ENCODE measurements at places on chromosomes 6 and 20.

DNA sequence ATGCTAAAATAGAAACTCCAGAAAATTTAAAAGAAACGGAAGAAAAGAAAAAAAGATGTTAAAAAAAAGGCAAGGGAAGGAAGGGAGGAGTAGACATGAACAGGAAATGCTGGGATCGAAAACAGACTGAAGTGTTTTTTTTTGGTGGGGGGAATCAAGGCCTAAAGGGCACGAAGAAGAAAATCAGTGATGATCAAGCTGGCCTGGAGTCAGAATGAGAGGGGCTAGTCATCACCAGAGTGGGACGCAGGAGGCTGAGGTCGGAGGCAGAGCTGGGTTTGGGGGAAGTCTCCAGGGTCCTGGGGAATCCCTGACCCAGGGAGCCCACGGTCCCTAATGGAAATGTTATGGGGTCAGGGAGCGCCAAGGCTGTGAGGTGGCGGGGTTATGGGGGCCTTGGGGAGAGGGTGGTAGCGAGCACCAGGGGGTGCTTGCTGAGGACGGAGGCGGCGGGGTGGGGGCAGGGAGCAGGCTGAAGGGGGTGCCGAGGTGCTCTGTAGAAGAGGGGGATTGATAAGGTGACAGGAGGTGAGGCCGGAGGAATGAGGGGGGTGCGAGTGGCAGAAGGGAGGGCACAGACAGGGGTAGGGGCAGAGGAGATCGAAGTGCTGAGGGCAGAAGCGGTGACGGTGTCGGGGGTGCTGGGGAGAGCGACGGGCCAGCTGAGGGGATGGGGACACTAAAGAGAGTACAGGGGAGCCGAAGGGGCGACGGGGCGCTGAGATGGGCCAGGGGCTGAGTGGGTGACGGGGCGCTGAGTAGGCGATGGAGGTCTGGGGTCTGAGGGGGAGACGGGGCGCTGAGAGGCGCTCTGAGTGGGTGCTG is 684 bp downstream of the ZNFX1 start:
- DNase-seq, result peak; percentile 24

DNA sequence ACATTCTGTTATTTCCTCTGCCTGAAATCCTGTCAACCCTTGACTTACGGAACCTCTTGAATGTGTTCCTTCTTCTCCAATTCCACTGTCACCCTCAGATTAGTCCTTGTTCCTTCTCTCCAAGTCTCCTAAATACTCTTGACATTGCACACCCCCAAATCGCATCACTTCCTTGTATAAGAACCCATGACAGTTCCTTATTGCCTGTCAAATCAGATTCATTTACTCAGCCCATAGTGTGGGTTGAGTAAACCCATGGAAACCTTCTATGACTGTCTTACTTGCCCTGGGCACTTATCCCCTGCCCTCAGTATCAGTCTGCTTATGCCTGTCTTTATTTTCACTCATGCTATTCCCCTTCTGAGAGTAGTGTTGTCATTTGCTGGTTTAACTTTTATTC is 40.5 kb downstream of the ARMC2 start:
- no peak for DNase-seq

GRCh38 chr6:112931832-112932231 is 584.7 kb downstream of the RFPL4B start:
- no peak for DNase-seq

DNA sequence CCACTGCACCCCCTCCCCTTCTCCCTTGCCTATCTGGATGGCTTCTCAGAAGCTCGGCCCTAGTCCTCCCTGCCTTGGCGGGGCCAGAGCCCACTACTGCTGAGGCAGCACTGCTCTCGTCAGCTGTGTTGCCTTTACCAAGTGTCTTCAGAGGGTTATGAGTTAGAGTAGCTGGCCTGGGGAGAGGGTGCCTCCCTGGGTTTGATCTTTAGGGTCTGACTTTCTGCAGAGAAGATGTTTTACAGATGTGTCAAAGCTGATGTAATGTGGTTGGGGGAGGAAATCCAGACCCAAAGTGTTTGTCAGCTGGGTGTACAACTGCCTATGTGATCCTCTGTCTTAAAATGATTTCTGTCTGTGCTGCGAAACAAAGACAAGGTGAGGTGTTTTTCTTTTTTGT is 30.4 kb upstream of the PI16 start:
- DNase-seq, result no peak

DNA sequence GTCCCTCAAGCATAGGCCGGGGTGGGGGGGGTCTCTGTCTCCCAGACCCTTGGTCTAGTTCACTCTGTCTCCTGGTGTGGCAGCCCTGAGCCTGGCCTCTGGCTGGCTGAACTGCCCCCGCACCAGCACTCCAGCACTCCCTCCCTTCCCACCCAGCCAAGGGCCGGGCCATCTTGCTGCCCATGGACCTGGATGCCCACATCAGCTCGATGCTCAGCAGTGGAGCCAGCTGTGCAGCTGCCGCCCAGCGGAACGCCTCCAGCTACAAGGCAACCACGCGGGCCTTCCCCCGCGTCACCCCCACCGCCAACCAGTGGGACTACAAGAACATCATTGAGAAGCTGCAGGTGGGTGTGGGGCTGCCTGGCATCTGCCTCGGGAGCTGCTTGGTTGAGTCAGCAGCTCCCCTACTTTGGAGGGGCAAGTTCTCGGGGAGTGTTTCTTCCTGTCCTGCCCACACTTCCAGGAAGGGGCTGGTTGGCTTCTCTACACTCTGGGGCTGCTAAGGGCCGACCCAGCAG is 28.4 kb downstream of the UQCC2 start:
- DNase-seq, result peak; percentile 24

GRCh38 chr6:88031550-88031949 is 16.1 kb upstream of the SPACA1 start:
- DNase-seq, result no peak

GRCh38 chr20:12358006-12358654 is 440.4 kb downstream of the BTBD3 start:
- DNase-seq, result no peak

GRCh38 chr20:57214427-57214826 is 52.0 kb downstream of the BMP7 start:
- DNase-seq, result no peak

GRCh38 chr6:85574932-85575598 is 18.6 kb downstream of the SNX14 start:
- DNase-seq, result no peak

DNA sequence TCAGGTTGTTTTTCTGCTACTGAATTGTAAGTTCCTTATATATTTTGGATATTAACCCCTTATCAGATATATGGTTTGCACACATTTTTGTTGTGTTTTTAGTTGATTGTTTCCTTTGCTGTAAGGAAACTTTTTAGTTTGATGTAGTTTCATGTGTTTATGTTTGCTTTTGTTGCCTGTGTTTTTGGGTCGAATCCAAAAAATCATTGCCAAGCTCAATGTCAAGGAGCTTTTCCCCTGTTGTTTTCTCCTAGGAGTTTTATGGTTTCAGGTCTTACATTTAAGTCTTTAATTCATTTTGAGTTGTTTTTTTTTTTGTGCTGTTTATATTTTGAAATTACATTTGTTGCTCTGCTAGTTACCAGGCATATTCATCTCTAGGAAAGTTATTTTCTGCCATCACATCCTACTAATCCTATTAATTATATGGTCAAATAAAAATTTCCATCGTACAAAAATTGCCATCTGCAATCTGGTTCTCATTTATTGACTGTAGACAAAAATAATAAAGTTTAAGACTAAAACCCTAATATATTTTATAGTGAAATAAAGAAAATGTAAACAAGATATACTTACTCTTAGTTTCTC is 103.8 kb upstream of the FAM184A start:
- DNase-seq, result no peak

DNA sequence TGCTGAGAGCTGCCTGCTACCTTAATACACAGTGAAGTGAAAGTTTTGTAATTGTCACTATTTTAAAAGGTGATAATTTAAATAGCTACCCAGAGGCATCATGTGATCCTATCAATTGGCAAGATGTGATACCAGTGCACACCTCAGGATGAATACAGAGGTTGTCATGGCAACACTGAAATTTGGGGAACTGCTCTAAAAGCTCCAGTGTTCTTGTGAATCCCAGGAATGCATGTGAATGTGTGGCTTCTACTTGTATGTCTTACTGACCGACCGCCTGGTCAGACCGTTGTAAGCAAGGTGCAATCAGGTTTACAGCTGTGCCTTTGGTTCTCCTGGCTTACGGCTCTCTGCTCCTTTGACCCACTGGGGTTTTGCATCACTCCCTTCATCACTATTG is 146.3 kb upstream of the GJE1 start:
- no peak for DNase-seq

GRCh38 chr6:118042855-118043254 is 135.8 kb downstream of the SLC35F1 start:
- DNase-seq, result no peak

DNA sequence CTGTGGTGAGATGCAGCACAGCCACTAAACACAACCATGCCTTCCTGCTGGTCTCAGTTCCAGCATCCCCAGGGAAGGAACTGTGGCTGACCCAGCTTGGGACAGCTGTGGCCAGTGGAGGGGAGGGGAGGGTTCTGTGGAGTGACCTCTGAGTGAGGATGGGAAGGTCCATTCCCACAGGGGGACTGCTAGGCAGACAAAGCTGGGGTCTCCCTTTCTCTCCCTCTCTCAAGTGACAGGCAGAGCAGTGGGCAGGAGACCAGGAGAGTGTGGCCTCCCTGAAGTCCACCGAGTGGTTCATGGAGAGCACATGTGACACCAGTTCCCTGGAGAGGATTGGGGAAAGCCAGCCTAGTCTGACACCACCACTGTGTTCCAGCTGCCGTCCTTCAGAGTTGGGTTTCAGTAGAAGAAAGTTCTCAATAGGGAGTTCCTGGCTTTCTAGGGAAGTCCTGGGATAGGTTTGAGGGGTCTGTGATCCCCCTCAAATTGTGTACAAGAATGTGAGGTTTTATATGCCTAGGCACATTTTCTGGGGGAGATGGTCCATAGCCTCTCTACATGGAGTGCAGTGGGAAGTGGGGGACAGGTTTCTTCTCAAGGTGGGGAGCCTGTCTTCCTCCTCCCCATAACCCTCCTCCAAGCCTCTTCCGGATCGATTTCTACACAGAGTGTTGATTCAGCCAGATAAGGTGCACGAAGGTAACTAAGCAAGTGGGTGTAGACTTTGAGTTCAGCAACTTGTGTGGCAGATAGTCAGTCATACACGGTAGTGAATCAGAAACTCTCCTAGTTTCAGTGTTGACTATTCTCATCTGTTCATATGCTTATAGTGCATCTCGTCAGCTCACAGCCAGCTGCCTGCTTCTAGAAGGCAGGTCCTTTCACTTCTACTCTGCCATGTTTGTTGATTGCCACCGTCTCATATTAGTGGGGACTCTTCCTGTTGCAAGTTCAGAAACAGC is 18.9 kb downstream of the MANBAL start:
- no peak for DNase-seq

- DNase-seq, result no peak
These were observed 252.3 kb downstream of the LY86 start for GRCh38 chr6:6840831-6841291.

- no peak for DNase-seq
These were observed 66.4 kb downstream of the PKHD1 start for GRCh38 chr6:52020945-52021570.

- no peak for DNase-seq
These were observed 11.9 kb upstream of the IFNGR1 start for GRCh38 chr6:137230956-137231555.

- DNase-seq, result no peak
These were observed 657.5 kb upstream of the GJE1 start for GRCh38 chr6:141475259-141475658.

- no peak for DNase-seq
These were observed 13.1 kb downstream of the CDC5L start for GRCh38 chr6:44400572-44400971.

DNA sequence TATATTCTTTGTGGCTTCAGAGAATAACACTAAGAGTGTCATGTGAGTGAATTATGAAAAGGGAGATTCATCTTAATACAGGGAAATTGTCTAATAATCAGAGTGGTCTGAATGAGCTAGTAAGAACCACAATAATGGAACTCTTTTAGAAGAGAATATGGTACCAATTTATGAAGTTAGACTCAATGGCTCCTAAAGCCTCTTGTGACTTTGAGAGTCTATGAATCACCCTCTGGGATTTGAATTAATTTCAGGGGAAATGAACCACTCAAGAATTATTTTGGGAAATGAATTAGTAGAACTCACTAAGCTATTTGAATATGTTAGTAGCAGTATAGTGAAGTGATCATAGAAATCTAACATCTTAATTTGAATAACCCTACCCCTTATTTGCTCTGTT is 14.3 kb downstream of the PCMT1 start:
- no peak for DNase-seq

GRCh38 chr20:57849121-57849520 is 139.3 kb upstream of the PMEPA1 start:
- DNase-seq, result no peak

- no peak for DNase-seq
These were observed 7.5 kb upstream of the MYLIP start for GRCh38 chr6:16121339-16121738.

DNA sequence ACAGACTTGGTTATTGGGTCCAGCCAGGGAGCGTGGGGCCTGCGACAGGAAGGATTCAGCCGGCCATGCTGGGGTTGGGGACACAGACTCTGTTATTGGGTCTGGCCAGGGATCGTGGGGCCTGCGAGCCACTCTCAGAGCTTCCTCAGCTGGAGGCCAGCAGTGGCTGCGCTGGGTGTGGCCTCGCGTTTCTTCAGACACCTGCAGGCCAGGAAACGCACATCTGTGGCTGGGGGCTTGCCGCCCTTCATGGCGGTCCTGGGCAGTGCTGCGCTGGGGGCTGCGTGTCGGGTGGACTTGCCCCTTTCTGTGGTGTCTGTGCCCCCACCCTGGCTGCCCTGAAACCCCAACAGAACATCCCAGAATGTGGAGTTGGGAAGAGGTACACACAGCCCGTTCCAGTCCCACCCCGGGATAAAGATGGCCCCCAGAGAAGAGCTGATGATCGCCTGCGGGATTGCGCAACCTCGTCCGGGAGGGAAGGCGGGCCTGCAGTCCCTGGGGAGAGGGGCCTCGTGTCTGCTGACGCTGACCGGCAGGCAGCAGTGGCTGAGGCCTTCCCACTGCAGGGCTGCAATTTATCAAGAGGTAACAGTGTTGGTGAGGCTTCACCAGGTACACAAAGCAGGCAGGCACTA is 16.9 kb upstream of the MTG2 start:
- no peak for DNase-seq

- no peak for DNase-seq
These were observed 109.5 kb downstream of the EYA2 start for GRCh38 chr20:47004179-47004578.

DNA sequence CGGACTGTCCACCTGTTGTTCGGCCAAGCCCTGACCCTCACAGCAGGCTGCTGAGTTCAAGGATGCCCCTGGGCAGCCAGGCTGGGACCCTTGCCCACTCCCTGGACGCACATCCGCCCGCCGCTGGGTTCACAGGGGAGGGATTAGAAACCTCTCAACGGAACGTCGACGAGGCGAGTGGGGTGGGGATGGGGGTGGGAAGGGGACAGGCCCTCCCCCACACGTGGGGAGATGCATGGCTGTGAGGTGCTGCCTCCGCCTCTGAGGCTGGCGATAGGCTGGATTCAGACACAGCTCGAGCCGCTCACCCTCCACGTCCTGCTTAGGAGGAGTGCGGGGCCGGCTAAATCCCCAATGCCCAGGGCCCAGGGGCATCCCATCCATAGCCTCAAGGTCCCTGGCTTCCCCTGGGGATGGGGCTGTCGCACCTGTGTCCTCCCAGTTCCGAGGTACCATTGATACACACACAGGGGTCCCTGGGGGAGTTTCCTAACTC is 90.6 kb upstream of the BHLHE23 start:
- no peak for DNase-seq

All from T-helper 9 cell (primary cell).